C1 segment of cervical spinal cord (tissue), 14 donors: ENCODE measurements at places on chromosomes 16 and 17.

DNA sequence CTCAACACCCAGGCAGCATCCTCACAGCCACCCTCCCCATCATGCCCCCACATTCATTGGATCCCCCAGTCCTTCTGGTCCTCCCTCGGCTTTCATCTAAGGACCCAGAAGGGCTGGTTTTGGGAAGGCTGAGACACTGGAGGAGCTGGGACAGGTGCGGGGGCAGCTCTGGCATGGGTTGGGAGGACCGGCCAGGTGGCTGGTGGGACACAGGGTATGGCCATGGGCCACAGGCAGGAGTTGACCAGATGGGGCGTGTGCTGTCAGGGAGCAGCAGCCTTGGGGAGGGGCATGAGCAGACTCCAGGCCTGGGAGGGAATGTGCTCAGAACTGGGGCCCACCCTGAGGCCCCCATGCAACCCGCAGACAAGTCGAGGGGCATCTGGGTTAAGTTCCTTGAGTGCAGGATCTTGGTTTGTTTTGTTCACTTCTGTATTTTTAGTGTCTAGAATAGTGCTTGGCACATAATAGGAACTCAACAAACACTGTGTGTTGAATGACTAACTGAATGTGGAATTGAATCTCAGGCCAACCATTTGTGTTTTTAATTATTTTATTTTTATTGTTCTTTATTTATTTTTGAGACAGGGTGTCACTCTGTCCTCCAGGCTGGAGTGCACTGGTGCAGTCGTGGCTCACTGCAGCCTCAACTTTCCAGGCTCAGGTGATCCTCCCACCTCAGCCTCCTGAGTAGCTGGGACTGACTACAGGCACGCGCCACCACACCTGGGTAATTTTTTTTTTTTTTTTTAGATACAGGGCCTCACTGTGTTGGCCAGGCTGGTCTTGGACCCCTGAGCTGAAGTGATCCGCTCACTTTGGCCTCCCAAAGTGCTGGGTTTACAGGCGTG, 5.6 kb downstream of the P2RX1 start:
- DNase-seq = no peak

GRCh38 chr17:3903051-3903825, 10.4 kb upstream of the CAMKK1 start:
- DNase-seq = no peak

DNA sequence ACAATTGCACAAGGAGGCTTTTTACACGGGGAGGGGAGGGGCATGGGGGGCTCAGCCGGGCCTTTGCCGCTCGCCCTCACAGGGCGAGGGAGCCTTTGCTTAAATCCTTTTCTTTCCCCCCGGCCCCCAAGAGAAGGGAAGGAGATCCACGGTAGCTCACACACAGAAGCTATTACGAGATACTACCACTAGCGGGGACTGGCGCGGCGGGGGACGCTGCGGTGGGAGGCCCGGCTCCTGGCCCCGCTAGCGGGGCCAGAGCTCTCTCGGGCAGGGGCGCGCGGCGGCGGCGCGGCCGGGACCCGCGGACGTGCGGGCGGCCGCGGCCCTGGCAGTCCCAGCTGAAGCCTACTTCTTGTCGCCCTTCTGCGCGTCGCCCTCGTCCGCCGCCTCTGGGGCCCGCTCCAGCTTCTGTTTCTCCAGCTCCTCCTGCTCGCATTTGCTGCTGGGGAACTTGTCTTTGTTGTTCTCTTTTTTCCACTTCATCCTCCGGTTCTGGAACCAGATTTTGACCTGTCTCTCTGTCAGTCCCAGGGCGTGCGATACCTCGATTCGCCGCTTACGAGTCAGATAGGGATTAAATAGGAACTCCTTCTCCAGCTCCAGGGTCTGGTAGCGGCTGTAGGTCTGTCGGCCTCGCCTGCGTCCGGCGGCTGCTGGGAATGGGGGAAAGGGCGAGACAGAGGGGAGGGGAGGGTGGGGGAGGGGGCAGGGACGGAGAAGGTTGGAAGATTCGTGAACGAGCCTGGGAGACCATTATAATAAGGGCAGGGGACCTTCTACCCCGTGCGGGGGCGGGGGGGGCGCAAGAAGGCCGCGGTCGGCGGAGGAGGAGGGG, 2.0 kb downstream of the HOXB8 start:
- no peak for DNase-seq

DNA sequence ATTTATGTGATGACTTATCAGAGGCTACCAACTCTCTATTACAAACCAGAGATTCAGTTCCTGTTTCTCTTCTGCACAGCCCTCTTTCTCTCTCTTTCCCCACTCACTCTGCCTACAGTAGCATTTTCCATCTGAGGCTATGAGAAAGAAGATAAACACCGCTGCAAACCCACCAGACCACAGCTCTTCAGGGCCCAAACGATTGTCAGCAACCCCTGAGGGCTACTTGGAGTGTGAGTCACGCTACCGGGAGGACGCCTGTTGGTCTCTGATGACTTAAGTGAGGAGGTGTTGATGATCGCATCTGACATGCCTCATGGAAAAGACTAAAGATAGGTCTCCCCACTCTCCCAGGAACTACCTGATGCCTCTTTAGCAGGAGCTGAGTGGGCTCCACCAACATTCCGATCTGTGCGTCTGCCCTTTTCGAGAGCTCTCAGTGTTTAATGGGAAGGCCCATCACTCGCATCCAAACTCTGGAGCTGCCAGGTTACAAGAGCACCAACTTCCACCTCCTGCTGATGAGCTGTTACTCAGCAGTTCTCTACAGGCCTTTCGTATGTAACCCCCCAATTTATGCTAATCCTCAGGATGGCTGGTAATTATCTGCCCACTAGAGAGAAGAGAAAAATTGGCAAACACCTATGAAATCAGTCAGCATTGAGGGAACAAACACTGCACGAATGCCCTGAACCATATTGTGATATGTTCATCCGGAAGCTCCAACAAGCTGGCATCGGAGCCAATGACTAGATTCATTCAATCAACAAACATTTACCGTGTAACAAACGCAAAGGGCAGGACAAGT, 9.2 kb downstream of the GRIN2A start:
- DNase-seq = no peak

- no peak for DNase-seq
These were observed 6.3 kb upstream of the RNF227 start for GRCh38 chr17:7922269-7922844.

GRCh38 chr16:12065866-12066545, 89.5 kb downstream of the SNX29 start:
- no peak for DNase-seq

DNA sequence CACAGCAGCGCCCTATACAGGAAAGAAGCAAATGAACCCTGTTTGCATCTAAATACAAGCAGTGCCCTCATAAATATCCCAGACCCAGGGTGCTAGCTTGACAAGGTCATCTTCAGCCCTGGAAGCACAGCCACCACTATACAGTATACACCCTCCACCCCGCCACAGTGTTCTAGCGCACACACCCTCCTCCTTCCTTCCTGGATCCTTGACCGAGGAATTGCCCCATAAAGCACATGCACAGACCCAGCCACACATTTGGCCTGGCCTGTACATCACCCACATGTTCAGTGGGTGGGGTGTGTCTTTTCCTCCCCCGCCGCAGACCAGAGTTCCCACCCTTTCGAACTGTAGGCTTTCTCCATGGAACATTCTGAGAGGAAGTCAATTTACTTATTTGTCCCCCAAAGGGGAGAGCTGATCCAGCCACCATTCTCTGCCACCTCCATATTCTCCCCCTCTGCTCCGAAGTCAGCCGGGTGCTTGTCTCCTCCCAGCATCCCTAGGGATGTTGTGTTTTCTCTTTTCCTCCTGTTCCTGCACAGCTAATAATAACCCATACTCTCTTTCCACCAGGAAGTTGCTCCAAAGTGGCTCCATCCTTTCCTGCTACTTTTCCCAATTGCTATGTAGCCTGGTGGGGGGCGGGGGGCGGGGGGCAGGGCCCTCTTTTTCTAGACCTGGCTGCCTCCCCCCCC, 6.6 kb downstream of the ABI3 start:
- peak; percentile 15 for DNase-seq

DNA sequence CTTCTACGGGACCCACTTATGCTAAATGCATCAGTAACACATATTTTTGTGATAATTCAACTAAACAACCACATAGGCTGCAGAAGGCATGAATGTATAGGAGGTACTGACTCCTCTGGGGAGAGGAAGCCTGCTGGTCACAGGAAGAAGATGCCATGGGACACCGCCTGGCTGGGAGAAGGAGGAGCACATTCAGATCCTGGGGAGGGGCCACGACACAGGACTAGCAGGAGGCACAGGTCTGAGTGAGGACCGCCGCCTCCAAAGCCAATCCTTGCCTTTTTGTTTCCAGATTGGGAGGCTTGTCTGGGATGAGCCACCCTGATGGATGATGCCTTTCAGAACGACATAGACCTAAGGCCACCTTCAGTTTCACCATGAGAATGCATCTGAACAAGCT, 34.6 kb downstream of the MBTPS1 start:
- no peak for DNase-seq

GRCh38 chr16:83626676-83627075, 181.1 kb upstream of the HSBP1 start:
- no peak for DNase-seq

DNA sequence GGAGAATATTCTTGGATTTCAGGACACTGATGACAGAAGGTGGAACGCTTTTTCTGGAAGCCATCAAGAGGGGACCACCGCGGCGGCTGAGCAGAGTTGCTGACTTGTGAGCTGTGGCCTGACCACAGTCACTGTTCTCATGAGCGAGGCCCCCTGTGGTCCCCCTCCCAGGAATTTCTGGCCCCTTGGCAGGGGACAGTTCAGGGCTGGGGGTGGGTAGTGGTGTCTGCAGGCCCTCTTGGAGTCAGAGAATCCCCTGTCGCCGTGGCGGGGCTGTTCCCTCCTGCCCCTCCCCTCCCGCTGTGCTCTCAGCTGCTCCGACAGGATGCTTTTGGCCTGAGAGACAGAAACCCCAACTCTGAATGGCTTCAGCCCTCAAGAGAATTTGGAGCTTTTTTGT, 292.0 kb downstream of the SEC14L1 start:
- no peak for DNase-seq

- DNase-seq = no peak
These were observed 31.4 kb downstream of the IL4R start for GRCh38 chr16:27345201-27345600.

DNA sequence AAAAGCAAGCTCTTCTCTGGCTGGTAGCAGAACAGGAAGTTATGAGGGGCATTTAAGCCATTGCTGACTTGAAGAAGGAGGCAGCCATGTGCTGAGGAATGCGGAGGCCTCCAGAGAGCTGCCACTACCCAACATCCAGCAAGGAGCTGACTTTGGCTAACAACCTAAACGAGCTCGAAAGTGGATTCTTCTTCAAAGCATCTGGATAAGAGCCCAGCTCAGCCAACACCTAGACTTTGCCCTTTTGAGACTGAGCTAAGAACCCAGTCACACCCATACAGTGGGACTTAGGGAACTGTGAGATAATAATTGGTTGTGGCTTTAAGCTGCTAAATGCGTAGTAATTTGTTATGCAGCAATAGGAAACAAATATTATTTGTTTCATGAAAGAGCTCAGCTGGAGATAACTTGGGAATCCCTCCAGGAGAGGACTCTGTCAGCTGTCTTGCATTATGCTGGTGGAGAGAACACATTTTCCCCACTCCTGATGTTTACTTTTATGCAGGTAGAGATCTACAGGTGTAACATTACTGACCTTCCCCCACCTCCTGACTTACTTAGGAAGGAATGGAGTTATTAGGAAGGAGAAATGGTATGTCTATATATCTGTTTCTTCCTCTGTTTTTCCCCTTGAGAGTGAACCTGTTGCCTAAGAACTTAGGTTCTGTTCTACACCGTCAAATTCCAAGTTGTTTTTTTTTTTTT, 52.7 kb upstream of the ZNF629 start:
- DNase-seq = no peak

DNA sequence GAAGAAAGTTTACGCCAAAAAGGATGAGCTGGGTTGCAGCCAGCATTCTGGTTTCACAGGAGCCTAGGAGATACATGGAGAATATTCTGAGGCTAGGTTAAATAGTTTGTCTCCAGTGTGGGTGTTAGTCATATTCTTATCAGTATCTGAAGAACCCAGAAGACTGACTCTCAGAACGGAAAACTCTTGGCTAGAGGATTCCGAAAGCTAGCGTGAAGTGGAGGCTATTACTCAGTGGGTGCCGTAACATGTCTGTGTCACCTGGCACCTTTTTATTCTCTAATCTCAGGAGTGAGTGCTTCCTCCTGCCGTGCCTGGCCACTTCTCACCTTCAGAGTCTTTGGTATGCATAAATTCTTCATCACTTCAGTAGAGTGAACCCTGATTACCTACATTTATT, 199.5 kb downstream of the WWOX start:
- DNase-seq = no peak

- no peak for DNase-seq
These were observed 7.7 kb downstream of the TNS4 start for GRCh38 chr17:40493697-40494096.

- DNase-seq = no peak
These were observed 268.0 kb upstream of the IRX3 start for GRCh38 chr16:54554581-54554980.

GRCh38 chr17:2416010-2416734, 15.3 kb upstream of the MNT start:
- DNase-seq = peak; percentile 82

- no peak for DNase-seq
These were observed 24.8 kb upstream of the RCVRN start for GRCh38 chr17:9929871-9930270.

- no peak for DNase-seq
These were observed 135.0 kb downstream of the BRIP1 start for GRCh38 chr17:61728297-61728836.

- DNase-seq = no peak
These were observed 16.7 kb upstream of the TENT4B start for GRCh38 chr16:50136399-50136798.

- no peak for DNase-seq
These were observed 27.7 kb upstream of the CHMP6 start for GRCh38 chr17:80963812-80964543.

DNA sequence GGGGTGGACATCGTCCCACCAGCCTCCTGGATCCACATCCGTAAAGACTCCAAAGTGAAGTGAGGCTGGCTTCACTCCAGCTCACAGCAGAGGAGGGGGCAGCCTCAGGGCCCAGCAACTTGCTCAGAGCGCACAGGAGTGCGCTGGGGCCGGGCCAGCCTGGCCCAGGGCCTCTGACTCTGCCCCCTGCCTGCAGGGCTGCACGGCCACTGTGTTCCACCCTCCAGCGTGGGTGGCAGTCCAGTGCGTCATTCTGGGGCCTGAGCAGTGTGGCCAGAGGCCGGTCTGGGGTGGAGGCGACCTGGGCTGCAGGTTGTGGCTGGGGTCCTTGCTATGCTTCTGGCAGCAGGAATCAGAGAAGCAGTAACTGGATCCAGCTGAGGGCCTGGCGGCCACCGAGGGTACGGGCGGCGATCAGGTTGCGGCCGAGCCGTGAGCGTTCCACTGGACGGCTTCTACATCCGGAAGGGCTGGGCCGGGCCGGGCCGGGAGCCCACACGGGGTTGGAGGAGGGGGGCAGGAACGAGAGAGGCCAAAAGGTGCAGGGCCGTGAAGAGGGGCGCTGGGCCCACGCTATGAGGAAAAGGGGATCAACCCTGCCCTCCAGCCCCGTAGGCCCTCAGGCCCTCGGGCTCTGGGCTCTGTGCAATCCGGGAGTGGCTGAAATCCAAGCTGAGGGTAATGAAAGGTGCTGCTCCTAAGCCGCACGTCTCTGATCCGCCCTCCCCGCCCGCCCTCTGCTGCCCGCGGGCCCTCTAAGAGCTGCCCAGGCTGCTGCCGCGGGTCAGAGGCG, at the start of gene FSCN2:
Gene FSCN2, plus strand, starts transcription at position 787 of the 793 bp plus-strand sequence. CDS start 155 bp downstream, outside the sequence.
- DNase-seq = no peak
